NCI-H226 (cell line): ENCODE measurements at places on chromosomes 6 and 20.

DNA sequence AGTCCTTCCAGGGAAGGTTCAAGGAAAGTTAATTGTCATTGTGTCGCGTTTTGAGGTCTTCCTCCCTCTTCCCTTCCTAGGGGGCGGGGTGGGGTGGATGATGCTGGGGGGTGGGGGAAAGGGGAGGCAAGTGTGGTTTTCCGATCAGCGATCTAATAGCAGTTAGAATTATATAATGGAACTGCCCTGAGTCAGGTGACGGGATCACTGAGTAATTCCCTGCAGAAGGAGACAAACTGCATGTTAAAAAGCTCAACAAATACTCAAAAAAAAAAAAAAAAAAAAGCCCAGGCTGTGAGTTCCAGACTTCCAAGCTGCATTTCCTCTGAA, 240.4 kb downstream of the PHACTR1 start:
- DNase-seq = no peak

- no peak for DNase-seq
These were observed 79.9 kb downstream of the VGLL2 start for GRCh38 chr6:117345292-117345610.

DNA sequence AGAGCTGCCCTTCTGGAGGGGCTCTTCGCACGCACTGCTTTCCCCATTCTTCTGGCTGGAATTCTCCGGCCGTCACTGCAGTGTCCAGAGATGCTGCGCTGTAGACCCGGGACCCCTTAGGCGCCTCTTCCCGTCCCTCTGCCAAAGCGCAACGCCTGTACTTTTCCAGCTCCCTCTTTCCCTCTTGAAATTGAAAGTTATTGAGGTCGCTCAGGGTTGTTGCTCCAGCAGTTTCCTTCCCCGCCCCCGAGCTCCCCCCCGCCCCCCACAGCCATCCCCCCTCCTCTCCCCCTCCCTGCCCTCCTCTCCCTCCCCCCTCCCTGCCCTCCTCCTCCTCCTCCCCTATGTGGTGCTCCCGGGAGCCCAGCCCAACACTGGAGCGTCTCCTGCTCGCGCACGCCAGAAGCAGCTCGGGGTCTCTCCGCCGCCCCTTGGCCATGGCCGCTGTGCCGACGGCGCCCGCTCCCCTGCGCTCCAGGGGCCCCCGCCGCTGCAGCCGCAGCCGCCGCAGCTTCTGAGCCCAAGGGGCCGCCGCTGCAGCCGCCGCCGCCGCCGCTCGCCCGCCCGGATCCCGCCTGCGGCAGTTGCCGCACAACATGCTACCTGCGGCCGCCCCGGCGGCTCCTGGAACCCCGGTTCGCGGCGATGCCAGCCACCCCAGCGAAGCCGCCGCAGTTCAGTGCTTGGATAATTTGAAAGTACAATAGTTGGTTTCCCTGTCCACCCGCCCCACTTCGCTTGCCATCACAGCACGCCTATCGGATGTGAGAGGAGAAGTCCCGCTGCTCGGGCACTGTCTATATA, at the start of gene RSPO3:
RSPO3 (plus strand) TSS at position 374 of the 804 bp plus-strand sequence. CDS start 522 bp downstream, outside the sequence.
- no peak for DNase-seq

DNA sequence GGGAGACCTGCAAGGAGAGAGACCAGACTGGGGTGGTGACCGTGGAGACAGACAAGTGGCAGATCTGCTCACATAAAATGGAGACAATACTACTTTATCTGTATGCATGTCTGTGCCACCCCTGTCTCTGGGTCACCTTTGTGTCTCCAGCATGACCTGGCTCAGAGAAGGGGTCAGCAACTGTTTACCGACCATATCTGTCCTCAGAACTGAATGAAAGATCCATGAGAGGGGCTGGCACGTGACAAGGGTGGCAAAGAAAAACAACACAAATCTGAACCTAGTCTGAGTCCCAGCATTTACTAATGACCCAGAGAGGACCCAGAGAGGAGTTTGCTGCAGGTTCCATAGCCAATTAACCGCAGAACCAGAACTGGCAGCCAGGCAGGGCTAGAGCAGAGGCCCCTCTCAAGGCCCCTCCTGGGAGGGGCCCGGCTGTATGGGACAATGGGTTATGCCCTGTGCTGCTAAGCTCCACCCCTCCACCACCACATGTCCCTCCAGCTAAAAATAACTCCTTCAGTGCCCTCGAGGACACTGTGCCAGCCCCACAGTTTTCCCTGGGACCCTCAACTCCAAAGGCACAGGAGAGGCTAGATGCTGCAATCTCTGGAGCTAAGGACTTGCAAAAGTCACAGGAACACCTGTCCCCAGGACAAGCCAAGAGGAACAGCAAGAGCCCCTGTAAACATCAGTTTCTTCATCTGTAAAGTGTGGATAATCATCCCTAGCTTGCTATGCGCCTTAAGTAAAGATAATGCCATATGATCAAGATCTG, 2.2 kb downstream of the AHCY start:
- DNase-seq = no peak

- no peak for DNase-seq
These were observed 56.0 kb upstream of the SUPT3H start for GRCh38 chr6:45433533-45434380.

DNA sequence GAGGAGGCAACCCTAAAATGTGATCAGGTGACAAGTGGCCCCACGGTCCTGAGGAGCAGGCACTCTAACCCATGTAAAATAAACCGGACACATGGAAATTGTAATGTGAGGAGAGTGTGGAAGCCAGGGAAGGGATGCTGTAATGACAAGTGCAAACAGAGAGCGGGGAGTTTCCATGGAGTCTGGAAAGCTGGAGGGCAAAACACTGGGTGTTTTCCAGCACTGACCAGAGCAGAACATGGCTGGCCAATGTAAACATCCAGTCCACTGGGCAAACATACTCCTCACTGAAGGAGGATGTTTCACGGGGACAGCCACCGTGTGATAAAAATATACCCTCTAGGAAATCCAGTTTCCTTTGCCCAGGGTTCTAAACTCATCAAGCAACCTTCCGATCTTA, 219.0 kb upstream of the JARID2 start:
- DNase-seq = peak; percentile 16

GRCh38 chr20:3276680-3277015, 37.7 kb upstream of the SLC4A11 start:
- DNase-seq = no peak

GRCh38 chr6:36907781-36908180, 22.0 kb downstream of the C6orf89 start:
- no peak for DNase-seq

GRCh38 chr6:167683028-167683862, 143.5 kb upstream of the AFDN start:
- DNase-seq = peak; percentile 95

GRCh38 chr6:159397753-159398152, 228.6 kb downstream of the FNDC1 start:
- no peak for DNase-seq

GRCh38 chr6:119182875-119183274, 104.4 kb upstream of the FAM184A start:
- no peak for DNase-seq

DNA sequence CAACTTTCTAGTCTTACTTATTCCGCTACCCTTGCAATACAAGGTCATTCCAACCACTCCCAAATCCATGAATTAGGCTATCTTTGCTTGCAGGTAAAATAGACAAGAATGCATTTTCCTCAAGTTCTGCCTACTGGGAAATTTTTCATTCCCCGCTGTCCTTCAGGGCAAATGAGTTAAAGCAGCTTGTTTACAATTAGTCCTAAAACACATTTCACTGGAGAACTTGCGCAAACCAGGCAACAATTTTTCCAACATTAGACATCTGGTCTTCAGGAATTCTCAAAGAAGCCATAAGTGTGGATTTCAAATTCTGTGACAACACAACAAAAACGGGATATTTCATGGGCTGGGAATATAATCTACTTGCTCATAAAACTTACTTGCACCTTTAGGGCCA, 20.4 kb downstream of the SPINT4 start:
- no peak for DNase-seq

GRCh38 chr6:49833386-49833785, 32.9 kb downstream of the CRISP1 start:
- no peak for DNase-seq

- peak; percentile 59 for DNase-seq
These were observed 6.9 kb upstream of the BLCAP start for GRCh38 chr20:37534401-37535157.

DNA sequence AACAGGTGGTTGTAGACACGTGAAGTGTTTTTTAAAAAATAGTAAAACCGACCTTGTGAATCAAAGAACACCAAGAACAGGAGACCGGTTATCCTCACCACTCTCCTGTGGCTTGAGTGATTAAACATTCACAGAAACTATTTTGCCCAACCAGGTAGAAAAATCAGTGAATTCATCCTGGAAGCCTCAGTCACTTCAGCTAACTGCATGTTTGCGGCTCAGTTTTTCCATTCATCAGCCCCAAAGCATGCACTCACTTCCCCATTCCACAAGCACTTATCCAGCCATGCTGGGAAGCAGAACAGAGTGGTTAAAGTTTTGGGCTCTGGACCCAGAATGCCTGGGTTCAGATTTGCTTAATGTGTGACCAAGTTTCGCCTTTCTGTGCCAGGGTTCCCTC, 2.4 kb downstream of the LRRN4 start:
- no peak for DNase-seq

GRCh38 chr6:162770136-162770535, 42.4 kb downstream of the PACRG start:
- no peak for DNase-seq

DNA sequence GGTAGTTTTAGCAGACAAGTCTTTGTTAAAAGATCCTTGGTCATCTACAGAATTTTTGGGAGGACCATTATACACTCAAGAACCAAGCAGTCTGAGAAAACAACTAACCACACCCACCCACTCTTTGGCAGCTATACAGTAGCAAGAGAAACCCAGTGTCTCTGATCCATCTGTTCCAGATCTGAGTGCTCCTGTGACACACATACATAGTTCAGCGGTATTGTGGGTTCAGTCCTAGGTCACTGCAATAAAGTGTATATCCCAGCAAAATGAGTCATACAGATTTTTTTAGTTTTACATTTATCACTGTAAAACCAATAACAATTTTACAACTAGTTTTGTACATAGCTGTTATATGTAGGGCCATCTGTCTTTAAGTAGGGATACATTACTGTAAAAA, 47.4 kb upstream of the PAK5 start:
- DNase-seq = no peak

DNA sequence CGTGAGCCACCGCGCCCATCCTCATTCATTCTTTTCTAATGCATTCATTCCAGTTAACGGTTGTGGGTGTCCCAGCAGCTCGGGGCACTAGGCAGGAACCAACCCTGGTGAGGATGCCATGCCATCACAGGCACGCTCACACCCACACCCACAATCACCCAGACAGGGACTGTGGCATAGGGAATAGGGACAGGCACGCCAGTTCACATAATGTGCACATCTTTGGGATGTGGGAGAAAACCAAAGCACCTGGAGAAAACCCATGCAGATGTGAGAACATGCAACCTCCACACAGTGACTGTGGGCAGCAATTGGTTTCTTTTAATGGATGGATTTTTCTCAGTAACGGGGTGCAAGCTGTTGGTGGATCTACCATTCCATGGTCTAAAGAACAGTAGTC, 64.3 kb downstream of the IRF4 start:
- no peak for DNase-seq

DNA sequence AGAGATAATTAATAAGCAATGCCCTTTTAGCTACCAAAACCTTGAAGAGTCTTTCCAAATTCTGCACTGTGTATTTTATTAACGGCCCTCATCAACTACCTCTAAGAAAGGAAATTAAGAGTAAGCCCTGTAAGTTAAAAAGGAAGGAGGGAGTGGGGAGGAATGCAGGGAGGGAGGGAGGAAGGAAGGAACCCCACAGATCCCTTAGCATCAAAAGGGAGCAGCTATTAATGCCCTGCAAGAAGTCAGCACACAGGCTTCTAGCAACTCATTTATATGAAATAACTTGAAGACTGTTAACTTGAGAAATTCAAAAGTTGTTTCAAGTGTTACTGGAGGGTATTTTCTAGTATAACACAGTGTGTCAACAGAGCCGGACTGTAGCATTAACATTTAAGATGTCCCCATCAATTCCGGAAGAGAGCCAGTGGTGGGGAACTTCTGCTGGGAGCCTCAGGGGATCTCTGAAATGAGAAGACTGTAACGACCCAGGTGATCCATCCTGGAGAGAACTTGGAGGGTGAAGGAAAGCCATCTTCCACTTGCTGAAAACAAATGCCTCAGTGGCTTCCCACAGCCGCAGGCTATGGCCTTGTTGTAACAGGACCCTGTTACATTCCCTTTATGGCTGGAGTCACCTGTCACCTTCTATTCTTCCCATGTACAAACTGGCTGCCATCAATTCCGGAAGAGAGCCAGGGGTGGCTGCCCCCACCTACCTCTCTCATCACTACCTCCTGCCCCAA, 33.2 kb downstream of the SLC22A23 start:
- no peak for DNase-seq

- no peak for DNase-seq
These were observed 112.4 kb upstream of the SALL4 start for GRCh38 chr20:51914758-51915157.

DNA sequence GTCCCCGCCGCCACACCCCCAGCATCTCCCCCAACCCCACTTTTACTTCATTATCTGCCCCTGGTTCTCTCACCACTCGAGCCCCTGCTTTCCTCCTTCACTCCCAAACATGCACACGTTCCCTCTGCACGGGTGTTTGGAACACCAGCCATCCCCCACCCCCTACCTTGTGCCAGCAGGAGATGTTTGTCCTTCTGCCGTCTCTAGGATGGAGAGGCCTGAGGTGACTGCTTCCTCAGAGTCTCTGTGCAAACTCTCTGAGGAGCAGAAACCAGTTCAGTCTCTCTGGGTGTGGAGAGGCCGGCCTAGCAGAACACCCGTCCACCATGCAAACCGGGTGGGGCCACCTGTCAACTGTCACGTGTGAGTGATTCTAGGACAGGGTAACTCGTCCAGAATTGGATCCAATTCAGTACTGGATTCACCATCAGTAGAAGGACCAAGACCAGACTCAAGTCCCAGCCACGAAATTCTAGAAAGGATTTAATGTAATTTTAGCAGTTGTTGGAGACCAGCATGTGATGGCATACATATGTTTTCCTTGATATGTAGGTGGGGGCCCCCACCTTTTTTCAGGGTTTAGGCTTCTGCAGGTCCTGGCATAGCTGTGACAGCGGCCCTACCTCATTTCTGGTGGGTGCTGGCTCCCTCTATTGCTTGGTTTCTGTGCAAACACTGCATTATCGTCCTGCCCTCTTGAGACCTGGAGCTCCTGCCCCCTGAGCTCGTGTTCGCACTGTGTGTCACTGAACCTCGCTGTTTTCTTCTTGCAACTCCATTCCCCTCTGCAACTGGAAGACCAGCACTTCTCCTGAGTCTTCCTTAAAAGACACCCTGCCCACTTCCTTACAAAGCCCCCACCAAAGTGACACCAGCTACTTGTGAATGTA, at the start of gene RAET1E:
RAET1E (minus strand) TSS at position 259 of the 890 bp plus-strand sequence. CDS start 7,212 bp downstream, outside the sequence.
- no peak for DNase-seq

DNA sequence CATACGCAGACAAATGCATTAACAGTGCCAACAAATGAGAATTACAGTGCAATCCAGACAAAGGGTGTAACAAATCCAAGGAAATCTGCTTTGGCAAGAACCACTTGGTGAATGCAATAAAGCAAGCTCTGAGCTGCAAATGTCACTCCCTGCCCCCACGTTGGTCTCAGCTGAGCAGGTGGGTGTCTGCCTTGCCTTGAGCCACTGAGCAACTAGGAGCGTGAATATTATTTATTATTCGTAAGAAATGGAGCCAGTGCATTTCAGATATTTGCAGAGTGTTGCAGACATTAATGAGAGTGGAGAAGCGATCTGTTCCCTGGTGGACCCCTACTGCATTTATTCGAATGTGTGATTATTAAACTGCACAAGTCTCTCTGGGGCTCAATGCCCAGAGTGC, 36.6 kb upstream of the F13A1 start:
- DNase-seq = no peak

- no peak for DNase-seq
These were observed 57.0 kb upstream of the EPB41L1 start for GRCh38 chr20:36097337-36098151.

GRCh38 chr6:127031511-127031910, 87.0 kb upstream of the RSPO3 start:
- DNase-seq = no peak
